ENCODE measurements at places on chromosomes 11 and 22. TPM values are rescaled to one million over a fixed set of nuclear protein-coding genes. Genes with fewer than 3 reads are reported as not detected.

- DNase-seq, result no peak
These were observed 234.3 kb downstream of the TBC1D22A start for GRCh38 chr22:46996595-46997310.

DNA sequence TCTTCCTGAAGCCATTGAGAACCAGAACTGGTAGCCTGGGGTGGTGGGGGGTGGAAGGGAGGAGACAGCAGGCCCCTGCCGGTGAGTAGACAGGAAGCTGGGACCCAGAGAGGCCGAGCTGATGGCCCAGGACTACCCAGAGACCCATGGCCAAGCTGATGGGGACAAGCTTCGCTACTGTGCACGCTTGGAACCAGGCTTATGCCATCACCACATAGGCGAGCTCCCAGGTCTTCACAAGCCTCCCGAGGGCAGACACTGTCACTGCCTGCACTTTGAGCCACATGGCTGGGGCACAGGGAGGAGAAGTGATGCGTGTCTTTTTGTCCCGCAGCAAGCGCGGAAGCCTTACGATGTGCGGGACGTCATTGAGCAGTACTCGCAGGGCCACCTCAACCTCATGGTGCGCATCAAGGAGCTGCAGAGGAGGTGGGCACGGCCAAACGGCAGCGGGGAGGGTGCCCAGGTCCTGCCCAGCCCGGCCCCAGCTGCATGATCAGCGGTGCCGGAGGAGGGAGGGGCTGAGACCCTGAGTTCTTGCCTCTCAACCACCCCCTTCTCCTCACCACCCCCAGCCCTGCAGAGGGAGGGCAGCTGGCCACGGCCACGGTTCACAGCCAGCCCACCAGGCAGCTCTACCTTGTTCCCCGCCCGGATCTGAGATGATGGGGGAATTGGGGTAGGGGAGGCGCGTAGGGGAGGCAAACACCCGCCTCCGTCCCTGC is 76.0 kb upstream of the KCNQ1OT1 start:
- no peak for DNase-seq

DNA sequence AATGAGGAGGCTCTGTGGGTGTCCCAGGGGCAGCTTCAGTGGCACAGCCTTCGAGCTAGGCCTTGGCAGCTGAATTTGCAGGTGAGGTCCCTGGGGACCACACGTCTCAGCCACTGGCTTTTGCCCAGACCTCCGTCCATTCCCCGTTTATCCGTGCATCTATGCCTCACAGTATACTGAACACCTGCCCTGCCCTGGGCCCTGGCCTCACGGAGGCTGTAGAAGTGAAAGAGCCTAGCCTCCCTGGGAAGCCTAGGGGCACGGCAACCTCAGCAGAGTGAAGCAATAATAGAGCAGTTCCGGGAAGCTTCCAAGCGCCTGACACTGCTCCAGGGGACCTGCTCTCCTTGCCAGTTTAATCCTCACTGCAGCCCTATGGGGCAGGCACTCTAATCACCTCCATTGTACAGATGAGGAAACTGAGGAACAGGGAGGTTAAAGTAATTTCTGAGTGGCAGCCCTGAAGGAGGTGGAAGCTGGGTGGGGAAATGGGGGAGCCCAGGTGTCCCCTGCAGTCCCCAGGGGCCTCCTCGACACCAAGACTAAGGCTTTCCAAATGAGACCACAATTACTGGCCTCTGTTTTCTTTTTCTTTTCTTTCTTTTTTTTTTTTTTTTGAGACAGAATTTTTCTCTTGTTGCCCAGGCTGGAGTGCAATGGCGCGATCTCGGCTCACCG is 2.7 kb upstream of the NFAM1 start:
- no peak for DNase-seq

DNA sequence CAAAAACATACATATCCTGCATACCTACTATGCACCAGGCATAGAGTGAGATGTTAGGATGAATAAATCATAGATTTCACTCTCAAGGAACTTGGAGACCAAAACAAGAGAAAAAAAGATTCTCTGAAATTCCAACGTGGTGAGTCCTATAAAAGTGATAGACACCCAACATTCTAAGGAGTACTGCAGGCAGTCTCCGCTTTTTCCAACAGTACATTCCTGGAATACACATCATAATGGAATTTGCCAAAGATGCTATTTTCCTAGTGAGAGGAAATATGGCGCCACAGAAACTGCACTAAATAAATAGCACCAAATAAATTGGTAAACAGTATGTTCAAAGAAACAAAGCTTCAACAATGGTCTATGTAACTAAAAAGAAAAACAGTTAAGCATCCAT is 6.0 kb downstream of the TMEM123 start:
- DNase-seq, result peak; percentile 55

DNA sequence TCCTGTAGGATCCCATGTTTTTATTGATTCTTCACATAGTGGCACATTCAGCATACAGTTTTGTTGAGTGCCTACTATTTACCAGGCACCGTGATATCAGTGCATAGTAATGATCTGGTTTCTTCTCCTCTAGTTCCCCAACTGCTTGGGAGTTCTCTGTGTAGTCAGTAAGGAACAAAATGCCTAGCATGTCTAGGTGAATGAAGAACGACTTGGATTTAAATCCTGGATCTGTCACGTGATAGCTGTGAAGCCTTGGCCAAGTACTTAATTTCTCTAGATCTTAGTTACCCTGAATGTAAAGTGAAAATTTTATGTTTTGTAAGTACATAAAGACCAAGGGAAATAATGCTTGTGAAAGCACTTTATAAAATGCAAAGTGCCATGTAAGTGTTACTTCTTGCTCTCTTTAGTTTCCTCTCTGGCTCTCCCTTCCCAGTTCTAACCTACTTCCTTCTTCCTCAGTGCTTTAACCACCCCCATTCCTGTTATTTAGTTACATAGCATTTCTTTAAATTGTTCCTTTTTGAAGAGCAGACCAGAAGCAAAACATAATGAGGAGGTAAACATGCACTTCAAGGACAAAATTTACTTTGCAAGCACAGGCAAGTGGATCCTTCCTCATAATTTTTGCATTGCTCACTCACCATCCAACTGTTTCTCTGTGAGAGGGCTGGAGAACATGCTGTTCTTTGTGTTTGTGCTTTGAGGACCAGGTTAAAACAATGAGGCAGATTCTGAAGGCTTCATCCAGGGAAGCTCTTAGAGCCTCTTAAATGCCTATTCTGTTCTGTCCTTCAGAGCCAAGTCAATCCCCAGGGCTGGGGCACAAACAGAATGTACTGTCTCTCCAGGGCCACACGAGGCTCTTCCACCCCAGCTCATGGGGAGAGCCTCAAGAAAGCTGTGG is 353.9 kb upstream of the TENM4 start:
- DNase-seq, result no peak

CNTF gene
- total RNA-seq, result 0.82 TPM

DNA sequence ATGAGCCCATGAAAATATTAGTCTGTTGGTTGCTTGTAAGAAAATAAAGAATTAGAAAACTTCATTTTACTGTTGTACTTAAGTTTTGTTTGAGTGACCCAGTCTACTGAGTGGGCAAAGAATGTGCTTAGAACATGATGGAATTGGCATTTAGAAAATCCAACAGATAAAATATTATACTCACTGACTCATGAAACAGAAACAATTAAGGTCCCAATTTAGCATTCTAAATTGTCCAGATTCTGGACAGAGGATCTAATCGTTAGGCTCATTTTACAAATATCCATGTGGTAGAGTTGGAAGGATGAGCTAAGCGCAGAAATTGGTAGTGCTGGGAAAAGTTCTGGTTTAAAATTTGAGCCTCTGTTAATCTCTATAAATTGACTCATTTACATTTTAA is 45.4 kb downstream of the METTL15 start:
- no peak for DNase-seq

SLC5A4 gene
- total RNA-seq, result not detected

DNA sequence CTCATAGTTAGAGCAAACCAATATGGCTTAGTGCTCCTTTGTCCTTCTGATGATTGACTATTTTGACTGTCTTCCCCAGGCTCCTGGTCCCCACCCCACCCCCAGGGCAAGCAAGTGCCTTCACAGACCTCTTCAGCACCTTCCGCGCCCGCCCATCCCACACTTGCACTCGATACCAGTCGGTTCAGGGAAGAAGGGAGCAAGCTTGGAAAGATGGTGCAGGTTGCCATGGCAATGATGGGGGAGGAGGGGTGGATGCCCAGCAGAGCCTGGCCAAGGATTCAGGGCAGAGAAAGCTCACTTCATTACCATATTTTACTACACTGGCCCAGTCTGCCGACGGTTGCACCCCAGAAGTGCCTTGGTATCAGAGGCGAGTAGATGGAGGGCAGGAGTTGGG is 2.2 kb downstream of the TMEM132A start:
- no peak for DNase-seq

- DNase-seq, result no peak
These were observed 13.1 kb downstream of the HINFP start for GRCh38 chr11:119134389-119134978.

MRPL23 gene
- total RNA-seq, result 55.2 TPM

GRCh38 chr22:26673486-26673885 is 16.1 kb downstream of the MIAT start:
- peak; percentile 57 for DNase-seq

DNA sequence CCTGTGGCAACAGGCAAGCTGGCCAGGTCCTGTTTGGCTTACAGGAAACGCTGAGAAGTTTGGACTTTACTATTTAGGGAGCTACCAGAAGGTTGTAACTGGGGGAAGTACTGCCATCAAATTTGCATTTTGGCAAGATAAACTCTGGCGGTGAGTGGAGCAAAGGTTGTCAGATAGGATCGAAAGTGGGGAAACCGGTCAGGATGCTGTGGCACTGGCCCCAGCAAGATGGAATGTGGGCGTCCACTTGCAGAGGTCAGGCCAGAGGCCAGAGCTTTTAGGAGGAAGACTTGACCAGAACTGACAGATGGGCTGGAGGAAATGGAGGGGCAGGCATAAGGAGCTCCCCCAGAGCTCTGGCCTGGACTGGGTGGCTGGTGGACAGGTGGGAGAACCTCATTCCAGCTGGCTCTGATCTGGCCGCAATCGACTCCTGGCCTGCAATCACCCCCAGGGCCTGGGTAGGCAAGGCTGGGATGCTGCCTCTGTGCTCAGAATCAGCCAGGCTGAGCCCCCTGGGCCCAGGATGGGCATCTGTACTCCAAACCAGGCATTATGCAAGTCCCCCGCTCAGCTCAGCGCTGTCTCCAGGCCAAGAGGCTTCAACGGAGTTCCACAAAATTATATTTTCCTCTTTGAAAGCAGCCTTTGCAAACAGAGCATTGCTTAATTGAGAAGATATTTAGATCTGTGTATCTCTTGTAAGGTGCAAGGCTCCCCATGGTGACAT is 178.3 kb upstream of the NECTIN1 start:
- no peak for DNase-seq

DNA sequence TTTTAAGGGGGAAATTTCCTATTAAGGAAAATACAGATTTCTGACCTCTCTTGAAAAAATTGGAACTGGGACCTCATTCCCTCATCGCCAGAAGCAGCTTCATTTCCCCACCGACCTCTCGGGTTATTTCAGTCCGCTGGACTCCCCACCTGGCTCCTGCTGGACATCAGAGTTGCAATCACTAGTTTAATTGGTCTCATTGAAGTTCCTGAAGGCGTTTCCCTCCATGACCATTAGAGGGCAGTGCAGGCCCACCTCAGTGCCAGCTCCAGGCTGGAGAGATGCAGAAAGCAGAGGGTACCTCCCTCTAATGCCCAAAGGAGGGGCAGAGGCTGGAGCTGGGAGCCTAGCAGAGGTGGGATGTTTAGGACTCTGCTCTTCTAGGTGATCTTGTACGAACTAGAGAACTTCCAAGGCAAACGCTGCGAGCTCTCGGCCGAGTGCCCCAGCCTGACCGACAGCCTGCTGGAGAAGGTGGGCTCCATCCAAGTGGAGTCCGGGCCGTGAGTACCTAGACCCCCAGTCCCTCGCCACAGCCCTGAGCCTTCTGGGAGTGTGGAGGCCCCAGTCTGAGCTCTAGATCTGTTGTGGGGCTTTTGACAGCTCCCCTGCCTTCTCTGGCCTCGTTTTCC is 2.7 kb downstream of the CRYBB3 start:
- DNase-seq, result peak; percentile 61

DNA sequence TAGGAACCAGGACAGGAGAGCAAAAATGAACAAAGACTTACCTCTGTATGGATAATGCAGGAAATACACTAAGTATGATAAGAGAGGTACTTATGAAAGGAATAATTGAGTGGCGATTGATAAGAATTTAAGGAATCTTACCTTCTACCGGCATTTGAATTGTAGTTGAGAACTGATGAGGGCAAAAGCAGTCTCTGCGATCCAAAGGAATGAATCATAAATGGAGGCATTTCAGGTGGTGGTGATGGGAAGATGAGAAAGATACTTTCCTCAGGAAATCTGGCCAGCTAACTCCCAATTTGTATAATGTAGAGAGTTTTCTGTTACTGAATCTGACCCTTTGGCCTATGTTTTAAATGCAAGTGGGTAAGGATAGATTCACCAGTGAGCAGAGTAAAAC is 71.9 kb upstream of the C11orf87 start:
- DNase-seq, result no peak

DNA sequence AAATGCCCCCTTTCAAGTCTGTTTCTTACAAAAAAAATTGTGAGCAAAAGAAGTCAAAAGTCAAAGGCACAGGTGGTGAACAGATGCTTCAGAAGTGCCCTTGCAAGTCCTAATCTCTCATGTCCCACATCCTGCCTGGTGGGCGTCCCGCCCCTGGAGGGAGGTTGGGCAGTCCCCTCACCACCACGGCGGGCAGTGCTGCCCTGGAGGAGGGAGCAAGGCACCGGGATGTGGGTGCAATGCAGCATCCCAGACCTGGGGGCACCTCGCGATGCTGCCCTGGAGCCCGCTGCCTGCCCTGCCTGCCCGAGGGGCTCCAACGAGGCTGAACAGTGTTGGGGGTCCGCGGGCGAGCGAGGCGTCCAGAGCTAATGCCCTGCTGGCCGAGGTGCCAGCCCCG is 15.9 kb downstream of the MRGPRG start:
- DNase-seq, result no peak

GRCh38 chr11:100961633-100962032 is 168.0 kb downstream of the PGR start:
- DNase-seq, result no peak

GRCh38 chr11:60795291-60795690 is 10.2 kb downstream of the MS4A10 start:
- DNase-seq, result no peak

DNA sequence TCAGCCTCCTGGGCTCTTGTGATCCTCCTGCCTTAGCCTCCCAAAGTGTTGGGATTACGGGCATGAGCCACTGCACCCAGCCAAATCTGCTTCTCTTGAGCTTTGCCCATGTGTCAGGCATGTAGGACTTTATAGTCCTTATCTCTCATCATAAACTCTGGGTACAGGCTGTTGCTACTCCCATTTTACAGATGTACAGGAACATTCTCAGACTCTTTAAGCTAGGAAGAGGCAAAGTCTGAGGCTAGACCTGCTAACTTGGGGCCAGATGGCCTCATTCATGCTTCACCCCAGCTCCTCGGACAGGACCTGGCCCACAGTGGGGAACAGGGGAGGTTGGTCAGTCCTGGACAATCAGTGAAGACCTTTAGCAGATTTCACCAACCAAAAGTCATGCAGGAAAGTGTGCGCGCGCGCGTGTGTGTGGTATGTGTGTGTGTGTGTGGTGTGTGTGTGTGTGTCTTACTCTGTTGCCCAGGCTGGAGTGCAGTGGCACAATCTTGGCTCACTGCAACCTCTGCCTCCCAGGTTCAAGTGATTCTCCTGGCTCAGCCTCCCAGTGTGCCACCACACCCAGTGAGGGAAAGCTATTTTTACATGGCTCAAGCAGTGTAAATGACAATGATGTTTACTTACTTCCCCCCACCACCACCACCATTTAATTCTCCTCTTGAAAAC is 23.8 kb downstream of the YDJC start:
- no peak for DNase-seq

- no peak for DNase-seq
These were observed 130.5 kb upstream of the B3GAT1 start for GRCh38 chr11:134542401-134543165.

IFITM10 gene
- total RNA-seq, result 2.2 TPM

Measured in fibroblast of the aortic adventitia (primary cell).